Regular cardiac myocyte (primary cell): ENCODE measurements at places on chromosomes 12 and 14. TPM values are rescaled to one million over a fixed set of nuclear protein-coding genes. Genes with fewer than 3 reads are reported as not detected.

Gene ASCL1
- total RNA-seq: not detected in 2 replicates

Gene MRPL52
- 23.1 and 56.4 TPM in 2 replicates for total RNA-seq

Gene SART3
- total RNA-seq: 49.6 and 59.2 TPM in 2 replicates

Gene CMTM5
- 0.28 and 0.58 TPM in 2 replicates for total RNA-seq
